Stimulated activated CD4-positive, alpha-beta T cell treated with anti-CD3 and anti-CD28 coated beads, Interleukin-1b, Interleukin-23, amount 100 ng/mL, for 1 hour (primary cell): ENCODE measurements at places on chromosomes 5 and 9.

DNA sequence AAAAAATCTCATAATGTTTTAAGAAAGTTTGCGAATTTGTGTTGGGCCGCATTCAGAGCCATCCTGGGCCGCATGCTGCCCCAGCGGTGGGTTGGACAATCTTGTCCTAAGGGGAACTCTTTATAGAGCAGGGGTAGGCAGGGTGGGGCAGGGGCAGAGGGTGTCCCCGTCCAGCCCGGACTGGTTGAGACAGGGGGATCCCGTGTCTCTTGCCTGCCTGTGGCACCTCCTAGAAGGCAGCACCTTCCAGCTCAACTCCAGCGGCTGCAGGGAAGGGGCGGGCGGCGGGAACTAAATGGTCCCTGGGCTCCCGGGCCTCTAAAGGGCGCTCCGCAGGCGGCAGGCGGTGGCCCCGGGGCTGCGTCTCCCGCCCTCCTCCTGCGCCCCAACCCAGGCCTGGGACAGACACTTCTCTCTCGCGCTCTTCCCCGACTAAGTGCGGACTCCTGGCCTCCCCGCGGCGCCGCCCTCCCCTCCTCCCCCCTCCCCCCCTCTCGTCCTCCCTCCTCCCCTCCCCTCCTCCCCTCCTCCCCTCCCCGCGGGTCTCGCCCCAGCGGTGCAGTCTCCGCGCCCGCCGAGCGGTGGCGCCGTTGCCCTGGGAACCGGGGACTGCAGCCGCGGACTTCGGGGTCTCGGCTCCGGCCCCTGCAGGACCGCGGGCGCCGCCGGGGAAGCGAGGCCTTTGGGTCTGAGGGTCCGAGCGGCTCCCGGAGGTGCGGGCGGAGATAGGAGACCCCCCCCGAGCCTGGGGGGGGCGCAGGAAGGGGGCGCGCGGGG lies 132.6 kb downstream of the MRPL36 start:
- no peak for DNase-seq

- DNase-seq, result no peak
Measured at GRCh38 chr9:20754556-20754955, 70.5 kb downstream of the FOCAD start.

DNA sequence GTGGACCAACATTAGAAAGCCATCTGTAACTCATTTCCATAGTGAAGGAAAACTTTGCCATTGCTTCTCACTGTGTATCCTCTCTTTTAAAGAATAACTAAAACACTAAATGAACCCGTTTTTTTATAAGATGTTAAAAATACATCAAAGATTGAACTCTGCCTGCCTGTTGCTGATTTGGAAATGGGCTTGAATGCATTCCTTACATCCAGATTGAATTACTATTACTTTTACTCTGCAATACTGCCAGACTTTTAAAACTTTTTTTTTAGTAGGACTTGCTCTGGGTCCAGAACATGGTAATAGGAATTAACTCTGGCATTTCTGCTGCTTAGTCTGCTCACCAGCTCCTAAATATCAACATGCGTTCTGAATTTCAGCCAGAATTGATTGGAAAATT lies 176.8 kb upstream of the PAPPA start:
- no peak for DNase-seq

DNA sequence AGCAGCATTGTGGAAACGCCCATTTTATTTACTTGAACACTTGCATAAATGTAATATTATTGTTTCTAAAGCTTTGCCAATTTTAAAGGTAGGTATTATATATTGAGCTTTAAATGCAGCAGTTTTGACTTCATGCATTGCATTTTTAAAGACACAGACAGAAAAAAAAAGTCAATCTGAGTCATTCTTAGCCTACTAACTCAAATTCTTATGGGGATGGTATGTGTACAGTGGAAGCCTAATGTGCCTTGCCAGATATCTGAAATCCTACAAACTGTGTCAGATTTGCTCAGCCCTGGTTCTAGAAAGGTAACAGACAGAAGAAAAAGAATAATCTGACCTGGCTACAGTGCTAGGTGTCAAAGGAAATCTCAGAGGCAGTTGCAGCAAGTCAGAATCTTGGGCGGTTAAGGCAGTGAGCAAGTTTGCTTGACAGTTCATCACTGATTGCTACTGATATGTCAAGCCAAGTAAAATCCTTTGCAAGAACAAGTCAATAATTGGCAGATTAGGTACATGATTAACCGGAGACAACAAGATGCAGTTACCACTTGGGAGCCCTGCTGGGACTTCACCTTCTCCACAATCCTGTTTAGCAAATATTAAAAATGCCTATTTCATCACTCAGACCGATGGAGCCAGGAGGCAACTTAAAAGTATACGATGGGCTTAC lies 224.8 kb upstream of the WWC1 start:
- DNase-seq, result no peak

GRCh38 chr5:148559461-148559860 lies 94.9 kb downstream of the HTR4 start:
- DNase-seq, result no peak

GRCh38 chr5:136174021-136174659 lies 18.8 kb downstream of the SMIM32 start:
- no peak for DNase-seq

DNA sequence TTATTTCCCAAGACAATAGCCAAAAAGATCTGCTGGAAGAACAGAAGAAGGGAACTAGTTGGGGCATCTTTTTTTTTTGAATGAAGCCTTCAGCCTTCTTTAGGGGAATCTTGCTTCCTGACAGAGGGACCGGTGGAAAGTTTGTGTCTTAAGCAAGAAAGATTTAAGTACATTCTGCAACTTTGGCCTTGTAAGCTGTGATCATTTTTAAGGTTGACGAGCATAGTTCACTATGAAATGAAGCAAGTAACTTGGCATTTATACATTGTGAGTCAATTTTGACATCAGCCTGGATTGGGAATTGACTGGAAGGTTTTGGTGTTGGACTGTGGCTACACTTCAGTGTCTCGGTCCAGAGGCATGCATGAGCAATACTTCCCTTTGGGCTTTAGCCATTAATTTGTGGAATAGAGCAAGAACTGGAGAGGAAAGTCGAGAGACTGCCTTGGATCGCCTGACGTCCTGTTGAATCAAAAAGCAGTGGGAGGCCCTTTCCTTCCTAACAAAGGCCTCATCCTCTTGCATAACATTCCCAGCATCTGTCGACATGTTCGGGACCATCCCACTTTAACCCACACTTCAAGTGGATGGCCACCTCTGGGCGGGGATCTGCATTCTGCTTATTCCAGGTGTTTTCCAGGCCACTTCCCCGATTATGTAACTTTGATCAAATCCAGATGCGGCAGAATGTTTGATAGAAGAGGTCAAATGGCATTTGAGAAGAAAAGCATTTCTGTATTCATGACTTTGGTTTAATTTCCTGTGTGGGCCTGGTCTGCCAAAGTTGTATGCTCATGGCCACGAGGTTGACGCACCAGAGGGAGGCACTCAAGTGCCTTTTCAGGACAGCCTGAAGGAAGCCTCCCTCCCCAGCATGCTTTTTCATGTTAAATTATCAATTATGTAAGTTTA lies 12.5 kb downstream of the ABL1 start:
- DNase-seq, result no peak
